Fibroblast of skin of abdomen (primary cell): ENCODE measurements at places on chromosomes 6 and 20.

- DNase-seq = no peak
Observed at GRCh38 chr6:35585658-35586057, 73.0 kb upstream of the TULP1 start.

DNA sequence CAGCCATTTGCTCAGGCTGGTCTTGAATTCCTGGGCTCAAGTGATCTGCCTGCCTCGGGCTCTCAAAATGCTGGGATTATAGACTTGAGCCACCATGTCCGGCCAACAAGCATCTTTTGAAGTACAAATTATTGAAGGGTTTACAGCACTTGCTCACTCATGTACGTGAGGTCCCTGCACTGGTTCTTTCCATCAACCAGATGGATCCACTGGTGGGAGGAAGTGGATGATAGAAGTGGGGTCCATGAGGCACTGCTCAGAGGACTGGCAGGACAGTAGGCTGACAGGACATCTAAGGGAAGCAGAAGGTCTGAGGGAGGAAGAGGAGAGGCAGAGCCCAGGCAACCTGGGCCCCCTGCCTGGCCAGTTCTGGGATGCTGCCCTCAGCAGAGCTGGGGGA is 109.2 kb upstream of the NXT1 start:
- no peak for DNase-seq

GRCh38 chr6:10381133-10381829 is 33.6 kb downstream of the TFAP2A start:
- no peak for DNase-seq

DNA sequence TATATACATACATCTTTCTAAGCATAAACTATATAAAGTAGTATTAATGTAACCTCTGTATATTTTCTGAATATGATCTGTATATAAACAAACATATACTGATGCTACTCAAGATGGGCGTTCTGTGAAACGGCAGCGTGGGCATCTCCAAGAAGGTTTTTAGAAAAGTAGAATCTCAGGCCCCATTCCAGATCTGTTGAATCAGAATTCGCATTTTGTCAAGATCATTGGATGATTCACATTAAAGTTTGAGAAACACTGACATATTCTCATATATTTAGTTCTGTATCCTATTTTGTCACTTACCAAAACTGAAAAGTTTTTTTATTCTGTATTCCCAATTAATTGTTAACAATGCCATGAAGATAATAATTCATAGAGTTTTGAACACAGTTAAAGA is 5.5 kb downstream of the C6orf141 start:
- no peak for DNase-seq

- DNase-seq = no peak
Observed at GRCh38 chr20:45892049-45892825, 1.1 kb downstream of the CTSA start.

GRCh38 chr6:64224819-64225218 is 589.2 kb downstream of the PHF3 start:
- peak; percentile 64 for DNase-seq

- DNase-seq = no peak
Observed at GRCh38 chr6:98292810-98293209, 541.6 kb upstream of the POU3F2 start.

- no peak for DNase-seq
Observed at GRCh38 chr20:1247689-1248088, 18.4 kb upstream of the SNPH start.

- DNase-seq = no peak
Observed at GRCh38 chr20:16069389-16070010, 503.7 kb downstream of the KIF16B start.

GRCh38 chr20:16036331-16036730 is 536.9 kb downstream of the KIF16B start:
- no peak for DNase-seq

DNA sequence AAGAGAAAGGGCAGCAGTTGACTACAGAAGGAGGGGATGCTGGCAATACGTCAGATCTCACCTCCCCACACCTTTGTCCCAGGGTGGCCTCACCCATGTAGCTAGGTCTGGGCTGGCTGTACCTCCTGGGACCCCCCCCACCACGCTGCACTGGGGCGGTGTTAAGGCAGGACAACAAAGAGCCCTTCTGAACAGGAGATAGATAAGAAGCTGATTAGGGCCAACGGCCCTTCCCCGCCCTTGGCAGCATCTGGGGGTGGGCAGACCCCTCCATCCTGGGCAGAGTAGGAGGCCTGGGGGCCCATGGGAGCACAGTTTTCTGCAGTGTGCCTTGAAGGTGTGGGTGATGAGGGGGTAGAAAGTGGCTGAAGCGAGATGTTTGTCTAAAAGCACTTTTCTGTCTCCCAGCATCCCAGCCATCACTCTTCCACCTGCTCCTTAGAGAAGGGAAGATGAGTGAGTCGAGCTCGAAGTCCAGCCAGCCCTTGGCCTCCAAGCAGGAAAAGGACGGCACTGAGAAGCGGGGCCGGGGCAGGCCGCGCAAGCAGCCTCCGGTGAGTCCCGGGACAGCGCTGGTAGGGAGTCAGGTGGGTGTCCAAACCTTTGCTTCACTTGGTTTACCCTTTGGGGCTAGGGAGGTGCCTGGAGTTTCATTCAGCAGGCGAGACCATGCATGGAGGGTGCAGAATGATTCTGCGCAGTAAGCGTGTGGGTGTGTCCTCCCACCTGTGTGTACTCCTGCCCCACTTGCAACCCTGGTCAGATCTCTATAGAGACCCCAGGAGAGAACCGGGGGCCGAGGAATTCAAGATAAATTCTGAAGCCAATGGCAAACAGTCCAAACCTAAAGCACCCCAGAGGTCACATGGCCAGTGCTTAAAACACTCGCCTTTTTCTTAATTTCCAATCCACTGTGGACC is 3.9 kb downstream of the HMGA1 start:
- no peak for DNase-seq

DNA sequence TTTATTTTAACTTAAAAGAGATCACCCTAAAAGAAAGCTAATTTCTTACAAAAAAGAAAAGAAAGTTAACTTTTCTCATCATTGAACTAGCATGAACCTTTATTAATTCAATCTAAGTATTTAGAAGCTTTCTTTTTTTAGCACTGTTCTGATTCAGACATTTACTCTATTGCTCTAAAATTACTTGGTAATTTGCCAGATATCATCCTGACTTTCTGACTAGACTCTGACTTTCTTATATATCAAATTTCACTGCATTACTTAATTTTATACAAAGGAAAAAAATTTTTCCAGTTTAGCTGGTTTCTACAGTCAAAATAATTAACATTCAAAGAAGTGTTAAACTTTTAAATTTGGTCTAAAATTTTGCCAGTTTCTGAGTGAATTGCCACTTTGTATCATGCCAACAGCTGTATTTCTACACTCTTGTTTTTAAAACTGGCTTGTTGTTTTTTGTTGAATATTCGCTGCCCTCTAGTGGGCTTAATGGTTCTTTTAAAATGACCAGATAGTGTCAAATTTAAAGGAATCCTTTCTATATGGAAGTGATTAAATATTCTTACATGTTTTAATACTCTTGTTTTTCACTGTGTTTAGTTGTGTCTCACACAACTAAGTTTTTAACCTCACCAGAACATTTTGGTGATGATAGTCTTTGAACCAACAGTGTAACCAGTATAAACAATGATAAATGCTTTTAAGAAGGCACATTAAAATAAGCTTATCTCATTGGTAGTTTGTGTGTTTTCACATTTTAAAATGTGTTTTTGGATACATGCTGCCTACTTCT is 102.0 kb downstream of the POPDC3 start:
- DNase-seq = peak; percentile 48

DNA sequence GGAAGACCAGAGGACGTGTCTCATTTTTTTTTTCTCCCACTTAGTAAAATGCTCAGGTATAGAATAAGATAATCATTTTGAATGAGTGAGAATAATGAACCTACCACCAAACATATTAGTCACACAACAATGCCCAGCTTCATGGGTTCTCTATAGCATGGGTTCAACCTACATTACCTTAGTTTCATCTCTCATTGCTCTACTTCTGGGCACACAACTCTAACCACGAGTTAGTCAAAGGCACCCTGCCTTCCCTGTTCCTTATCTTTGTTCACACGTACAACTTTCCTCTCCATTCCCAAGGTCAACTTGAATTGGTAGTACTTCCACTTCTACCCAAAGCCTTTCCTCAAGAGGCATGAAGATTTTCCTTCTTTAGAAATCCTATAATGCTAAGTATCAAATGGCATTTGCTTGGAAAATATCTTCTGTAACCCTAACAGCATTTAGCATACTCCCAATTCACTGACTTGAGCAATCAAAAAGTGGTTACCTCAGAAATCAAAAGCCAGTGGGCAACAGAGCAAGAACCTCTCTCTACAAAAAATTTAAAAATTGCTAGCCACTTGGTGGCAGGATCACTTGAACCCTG is 20.9 kb downstream of the DEK start:
- no peak for DNase-seq

GRCh38 chr6:79064635-79065034 is 13.4 kb downstream of the PHIP start:
- no peak for DNase-seq

DNA sequence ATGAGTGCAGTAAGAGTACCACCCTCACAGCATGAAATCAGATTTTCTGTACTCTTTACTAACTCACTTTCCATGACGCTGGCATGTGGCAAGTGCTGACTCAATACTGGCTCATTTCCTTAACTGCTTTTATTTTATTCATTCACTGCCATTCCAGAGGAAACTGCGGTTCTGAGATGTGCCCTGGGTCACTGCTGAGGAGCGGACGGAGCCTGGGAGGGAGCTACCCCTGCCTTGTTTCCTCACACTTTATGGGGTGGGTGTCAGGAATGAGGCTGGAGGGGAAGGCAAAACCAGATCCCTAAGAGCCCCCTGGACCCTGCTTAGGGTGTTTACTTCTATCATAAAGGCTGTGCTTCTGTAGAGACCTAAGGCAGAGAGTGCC is 14.4 kb downstream of the NT5E start:
- DNase-seq = peak; percentile 96

DNA sequence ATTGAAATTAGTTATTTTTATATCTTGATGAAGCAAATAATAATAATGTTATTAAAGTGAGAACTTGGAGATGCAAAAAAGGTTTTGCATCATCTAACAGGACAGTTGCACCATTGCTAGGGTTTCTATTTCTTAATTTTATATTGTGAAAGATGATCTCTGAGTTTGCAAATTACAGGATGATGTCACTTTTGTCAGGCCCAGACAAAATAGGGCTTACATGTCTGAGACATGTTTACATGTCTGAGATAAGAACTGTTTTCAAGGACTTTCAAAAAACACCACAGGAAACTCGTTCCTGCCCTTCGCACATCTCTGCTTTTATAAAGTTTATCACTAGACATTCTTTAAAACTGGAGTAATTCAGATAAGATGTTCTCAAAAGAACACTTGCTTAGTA is 1075.8 kb upstream of the MANEA start:
- no peak for DNase-seq

- DNase-seq = peak; percentile 75
Observed at GRCh38 chr6:35419417-35419816, 32.7 kb upstream of the FANCE start.

GRCh38 chr6:92977018-92977417 is 442.3 kb downstream of the EPHA7 start:
- no peak for DNase-seq

DNA sequence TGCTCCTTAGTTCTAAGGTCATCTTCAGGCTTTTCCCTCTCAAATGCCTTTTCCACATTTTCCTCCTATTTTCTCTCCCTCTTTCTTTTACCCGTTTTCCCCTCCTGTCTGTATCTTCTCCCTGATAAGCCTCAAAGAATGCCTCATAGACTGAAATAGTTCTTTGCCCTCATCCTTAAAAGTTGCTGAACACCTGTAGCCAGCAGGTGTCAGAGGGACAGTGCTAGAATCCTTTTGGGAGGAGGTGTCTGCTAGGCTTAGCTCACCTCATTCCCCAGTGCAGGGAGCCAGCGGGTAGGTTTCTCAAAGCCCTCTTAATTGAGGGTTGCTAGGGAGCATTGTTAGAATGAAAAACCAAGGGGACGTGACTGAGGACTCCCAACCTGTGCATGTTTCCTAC is 204.0 kb downstream of the TSHZ2 start:
- no peak for DNase-seq

- peak; percentile 78 for DNase-seq
Observed at GRCh38 chr6:53673162-53673727, 7.7 kb upstream of the KLHL31 start.
